Parietal lobe (tissue), 2 donors: ENCODE measurements at places on chromosomes 7 and 10. TPM values are rescaled to one million over a fixed set of nuclear protein-coding genes. Genes with fewer than 3 reads are reported as not detected.

ELMO1 gene
- total RNA-seq: 145 TPM

SPAM1 gene
- total RNA-seq: not detected

STRIP2 gene
- 8.5 TPM for total RNA-seq

PSD gene
- total RNA-seq: 124 TPM

SHTN1 gene
- total RNA-seq: 109 TPM

LRRN3 gene
- total RNA-seq: 117 TPM

ASIC3 gene
- total RNA-seq: 2.5 TPM

POT1 gene
- total RNA-seq: 76.4 TPM

INMT gene
- total RNA-seq: not detected

SLC39A12 gene
- total RNA-seq: 2.5 TPM

NKX1-2 gene
- total RNA-seq: not detected

MSANTD7 gene
- 20.7 TPM for total RNA-seq

FAM237B gene
- total RNA-seq: not detected

PILRA gene
- 3.8 TPM for total RNA-seq

ACTR3C gene
- total RNA-seq: 12.2 TPM

CNNM1 gene
- total RNA-seq: 5.6 TPM

FAM25G gene
- total RNA-seq: not detected

PCGF6 gene
- 17.5 TPM for total RNA-seq

ZNF777 gene
- 6.3 TPM for total RNA-seq

BEND7 gene
- total RNA-seq: 14.4 TPM

CFAP43 gene
- total RNA-seq: 10.3 TPM
